HFF-Myc (cell line): ENCODE measurements at places on chromosomes 6 and 20.

DNA sequence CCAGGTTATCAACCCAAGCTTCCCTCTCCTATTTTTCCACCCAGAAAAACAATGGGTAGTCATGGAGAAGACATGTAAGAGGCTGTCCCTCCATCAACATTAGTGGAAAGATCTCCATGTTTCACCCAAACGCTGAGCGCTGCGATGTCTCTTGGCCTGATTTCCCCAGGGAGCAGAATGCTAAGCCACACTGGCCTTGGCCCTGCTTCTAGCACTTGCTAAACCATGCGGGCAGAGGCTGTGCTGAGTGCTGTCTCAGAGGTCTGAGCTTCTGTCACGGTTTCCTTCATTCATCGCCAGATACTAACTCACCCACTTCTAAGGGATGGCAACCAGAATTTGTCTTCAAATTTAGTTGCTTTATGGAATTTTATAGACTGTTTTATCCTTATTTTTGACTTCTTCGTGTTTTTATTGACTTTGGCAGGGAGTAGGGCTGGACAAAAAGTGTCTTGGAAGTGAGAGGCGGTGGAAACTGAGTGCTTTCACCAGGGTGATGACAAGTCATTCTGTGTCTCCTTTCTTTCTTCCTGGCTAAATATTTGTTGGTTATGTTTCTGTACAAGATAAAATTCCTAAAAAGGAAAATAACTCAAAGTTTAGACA lies 181.4 kb upstream of the UST start:
- no peak for DNase-seq

DNA sequence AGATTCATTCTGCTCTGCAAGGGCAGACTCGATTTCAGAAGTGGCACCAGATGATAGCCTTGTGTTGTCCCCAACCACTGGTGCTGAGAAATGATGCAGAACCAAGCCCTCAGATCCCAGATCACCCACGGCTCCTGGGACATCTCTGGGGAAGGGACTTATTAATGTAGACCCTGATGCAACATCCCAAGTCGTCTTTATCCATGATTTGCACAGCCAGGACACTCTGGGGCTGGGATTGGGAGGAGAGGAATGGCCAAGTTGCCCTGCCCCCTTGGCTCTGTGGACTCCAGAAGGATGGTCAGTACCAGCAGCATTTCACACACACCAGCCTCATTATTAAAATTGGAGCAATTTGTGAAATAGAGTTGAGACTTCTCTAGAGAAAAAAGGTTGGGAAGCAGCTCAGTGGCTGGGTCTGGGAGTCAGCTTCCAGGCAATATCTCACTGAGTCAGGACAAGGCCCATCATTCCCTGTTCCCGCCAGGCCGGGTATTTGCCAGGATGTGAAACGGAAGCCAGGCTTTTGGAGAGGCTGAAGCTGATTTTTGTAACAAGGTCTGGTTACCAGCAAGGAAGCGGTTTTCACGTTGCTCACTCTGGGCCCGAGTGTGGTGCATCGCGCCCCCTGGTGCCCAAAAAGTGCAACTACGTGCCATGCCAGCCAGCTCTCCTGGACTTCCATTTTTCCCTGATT lies 67.4 kb downstream of the ZBTB2 start:
- peak; percentile 81 for DNase-seq

- DNase-seq: no peak
Measured at GRCh38 chr6:150813993-150814359, 51.5 kb upstream of the MTHFD1L start.

DNA sequence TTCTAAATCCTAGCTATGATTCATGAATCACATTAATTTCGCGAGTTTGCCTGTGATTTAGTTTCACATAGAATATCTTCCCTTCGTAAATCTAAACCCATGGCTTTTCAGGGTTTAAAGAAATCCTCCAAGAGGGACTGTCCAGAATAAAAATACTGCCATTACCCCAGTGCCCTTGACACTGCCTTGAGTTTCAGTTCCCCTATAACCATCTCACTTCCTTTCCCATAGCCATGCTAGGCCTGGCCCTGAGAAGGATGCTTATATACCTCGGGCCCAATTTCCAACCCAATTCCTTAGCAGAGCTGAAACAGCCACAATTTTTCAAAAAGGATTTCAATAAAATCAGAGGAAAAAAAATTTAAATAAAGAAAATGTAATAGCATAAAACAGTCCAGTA lies 697.3 kb downstream of the FRK start:
- DNase-seq: no peak

DNA sequence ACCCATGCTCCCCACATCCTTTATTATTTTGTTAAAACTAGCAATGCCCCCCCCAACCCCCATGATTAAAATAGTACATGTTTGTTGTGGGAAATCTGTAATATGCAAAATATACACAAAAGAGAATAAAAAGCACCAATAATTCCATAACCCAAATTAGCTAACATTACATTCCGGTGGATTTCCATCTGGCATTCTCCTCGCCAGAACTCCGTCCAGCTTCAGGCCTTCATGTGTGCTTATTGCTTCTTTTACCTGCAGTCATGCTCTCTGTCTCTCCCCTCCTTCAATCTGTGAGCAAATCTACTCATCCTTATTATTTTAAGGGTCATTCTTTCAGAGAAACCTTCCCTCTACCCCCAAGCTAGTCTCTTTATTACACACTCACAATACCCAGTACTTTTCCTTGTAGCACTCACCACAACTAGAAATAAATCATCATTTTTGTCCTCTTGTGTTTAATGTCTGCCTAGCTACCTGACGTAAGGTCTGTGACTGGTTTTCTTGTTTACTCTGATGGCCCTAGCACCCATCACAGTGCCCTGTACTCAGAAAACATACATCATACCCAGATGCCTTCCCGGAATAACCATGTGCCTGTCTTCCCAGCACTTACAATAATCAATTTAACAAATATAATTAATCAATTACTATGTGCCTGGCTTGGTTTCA lies 25.6 kb upstream of the IER3 start:
- DNase-seq: no peak

DNA sequence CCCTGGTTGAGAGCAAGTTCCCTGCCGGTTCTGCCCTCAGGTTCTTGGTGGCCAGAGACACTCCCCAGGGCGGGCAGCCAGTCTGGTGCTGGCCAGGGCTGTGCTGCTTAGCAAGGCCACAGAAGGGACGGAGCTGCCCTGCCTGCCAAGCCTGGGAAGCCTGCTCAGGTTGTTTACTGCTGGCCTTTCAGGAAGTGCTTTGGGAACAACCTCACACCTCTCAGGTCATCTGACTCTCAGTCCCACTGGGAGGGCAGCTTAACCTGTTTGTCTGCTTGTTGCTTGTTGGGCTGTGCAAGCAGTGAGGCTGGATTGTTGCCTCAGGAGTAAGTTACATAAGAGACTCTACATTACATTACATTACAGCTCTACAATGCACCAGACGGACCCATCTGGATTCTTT lies 75.8 kb upstream of the AFDN start:
- no peak for DNase-seq

- no peak for DNase-seq
Measured at GRCh38 chr6:169851641-169852503, 100.5 kb downstream of the ERMARD start.

DNA sequence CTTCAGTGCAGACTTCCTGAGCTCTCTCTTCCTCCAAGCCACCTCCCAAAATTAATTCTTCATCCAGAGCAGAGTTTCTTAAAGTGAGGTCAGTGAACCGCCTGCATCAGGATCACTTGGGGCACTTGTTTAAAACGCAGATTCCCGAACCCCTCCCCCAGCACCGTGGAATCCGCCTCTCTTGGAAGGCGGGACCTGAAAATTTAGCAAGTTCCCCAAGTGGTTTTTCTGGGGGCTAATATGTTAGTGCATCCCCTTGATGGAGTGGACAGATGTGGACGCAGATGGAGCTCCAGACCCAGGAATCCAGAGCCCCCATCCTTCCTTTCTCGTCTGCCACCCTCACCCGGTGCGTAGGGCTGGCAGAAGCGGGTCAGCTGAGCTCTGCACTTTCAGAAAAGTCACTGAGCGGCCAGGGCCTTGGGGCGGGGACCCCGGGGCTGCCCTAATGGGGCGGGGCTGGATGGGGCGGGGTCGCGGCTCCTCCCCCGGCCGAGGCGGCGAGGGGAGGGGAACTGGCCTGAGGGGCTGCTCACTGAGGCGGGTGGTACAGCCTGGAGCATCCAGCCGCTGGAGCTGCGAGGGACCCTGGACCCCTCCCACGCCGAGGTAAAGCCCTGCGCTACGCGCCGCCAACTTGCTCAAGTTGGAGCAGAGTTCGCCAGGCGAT lies at the start of the genes DEFB124 and REM1:
TSS of gene DEFB124 (minus strand) at position 370 of the 670 bp plus-strand sequence. CDS start 2,114 bp downstream, outside the sequence.
TSS of gene REM1 (plus strand) at position 531 of the 670 bp plus-strand sequence. CDS start 1,158 bp downstream, outside the sequence.
- DNase-seq: no peak

- DNase-seq: no peak
Measured at GRCh38 chr6:155352811-155353210, 38.5 kb upstream of the TFB1M start.

GRCh38 chr20:15196547-15197255 lies 859.3 kb upstream of the FLRT3 start:
- no peak for DNase-seq

DNA sequence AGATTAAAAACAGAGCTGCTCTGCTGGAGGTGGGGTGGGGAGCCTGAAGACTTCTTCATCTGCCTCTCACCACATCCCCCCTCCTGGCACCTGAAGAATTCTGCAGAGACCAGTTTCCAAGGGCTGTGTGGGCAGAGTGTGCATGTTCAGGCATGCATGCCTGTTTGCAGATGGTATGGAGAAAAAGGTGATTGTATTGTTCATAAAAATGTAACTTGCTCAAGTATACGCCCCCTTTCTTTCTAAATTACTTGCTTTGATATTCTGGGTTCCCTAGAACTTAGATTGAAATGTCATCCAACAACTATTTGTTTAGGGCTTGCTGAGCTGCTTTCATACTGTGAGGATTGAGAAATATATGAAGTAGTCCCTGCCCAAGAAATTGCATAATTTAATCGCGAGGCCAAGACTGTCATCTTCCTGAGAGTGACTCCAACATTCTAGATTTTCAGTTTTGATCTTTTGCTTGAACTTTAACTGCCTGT lies 83.6 kb downstream of the LCA5 start:
- no peak for DNase-seq

- DNase-seq: no peak
Measured at GRCh38 chr20:63708301-63709148, 686 bp downstream of the ZGPAT start.

DNA sequence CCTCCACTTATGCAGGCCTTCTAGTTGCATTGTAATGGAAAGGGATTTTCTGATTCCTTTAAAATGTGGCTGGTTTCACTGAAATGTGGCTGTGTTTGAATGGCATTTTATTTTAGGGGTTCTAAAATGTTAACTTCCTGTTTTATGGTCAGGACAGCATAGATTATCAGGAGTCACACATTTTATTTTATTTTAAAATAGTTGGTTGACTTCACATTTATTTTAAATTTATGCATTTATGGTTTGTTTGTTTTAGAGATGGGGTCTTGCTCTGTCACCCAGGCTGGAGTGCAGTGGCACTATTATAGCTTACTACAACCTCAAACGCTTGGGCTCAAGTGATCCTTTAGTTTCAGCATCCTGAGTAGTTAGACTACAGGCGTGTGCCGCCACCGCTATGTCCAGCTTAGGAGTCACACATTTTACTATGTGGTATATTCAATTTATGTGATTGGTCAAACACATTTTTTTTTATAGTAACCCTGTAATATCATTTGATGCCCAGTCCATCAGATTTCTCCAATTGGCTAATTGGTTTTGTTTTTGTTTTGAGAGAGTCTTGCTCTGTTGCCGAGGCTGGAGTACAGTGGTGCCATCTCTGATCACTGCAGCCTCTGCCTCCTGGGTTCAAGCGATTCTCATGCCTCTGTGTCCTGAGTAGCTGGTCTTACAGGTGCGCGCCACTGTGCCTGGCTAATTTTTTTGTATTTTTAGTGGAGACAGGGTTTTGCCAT lies 2.3 kb downstream of the DTD1 start:
- DNase-seq: no peak

DNA sequence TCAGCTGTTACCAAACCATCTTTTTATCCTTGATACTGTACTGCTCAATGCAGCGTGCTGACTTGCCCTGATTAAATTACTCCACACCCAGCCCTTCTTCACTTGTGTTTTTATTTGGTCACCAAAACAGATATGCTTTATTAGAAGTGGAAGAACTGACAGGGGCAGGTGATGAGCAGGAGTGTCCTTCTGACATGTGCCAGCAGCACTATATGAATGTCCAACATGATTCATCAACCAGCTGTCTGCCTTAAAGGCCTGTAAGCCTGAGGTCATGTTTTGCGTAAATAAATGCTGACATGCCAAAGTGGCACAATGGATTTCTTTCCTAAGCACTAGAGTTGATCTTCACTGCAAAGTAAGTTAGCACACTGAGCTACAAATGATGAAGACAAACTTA lies 15.4 kb downstream of the POPDC3 start:
- no peak for DNase-seq

GRCh38 chr6:82741996-82742385 lies 323.6 kb downstream of the UBE3D start:
- DNase-seq: no peak

DNA sequence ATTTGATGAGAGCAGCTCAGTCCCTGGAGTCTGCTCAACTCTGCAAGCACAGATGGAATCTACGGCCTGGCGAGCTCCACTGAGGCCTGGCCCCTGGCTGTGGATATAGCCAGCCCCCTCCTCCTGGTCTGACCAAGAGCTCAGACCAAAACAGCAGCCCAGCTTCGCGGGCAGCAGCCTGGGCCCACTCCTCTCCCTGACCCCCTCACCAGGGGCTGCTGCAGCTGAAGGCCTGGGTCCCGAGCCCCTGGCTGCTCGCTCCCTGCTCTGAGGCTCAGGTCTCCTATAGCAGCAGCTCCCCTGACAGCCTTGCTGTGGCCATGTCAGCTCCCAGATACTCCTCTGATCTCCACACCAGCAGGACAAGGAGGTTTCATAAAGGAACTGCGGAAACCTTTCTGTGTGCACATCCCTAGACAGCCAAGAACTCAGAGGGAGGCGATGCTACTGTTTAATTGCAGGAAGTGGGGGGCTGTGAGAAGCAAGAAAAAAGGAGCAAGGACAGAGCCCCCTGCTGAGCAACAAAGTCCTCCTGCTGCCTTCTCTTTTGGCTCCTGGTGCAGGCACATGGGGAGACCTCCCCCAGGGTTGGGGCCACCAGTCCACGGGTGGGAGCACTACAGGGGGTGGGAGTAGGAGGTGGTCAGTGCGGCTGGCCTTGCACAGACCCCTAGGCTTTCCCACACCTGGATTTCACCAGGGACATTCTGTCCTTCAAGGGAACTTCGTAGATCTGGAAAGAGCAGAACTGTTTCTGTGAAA lies 38.7 kb upstream of the CST5 start:
- DNase-seq: no peak

- DNase-seq: no peak
Measured at GRCh38 chr6:19538096-19538495, 299.1 kb upstream of the ID4 start.

- DNase-seq: no peak
Measured at GRCh38 chr6:88480816-88481215, 314.7 kb upstream of the CNR1 start.

GRCh38 chr20:35792740-35793139 lies 20.9 kb downstream of the PHF20 start:
- no peak for DNase-seq

- no peak for DNase-seq
Measured at GRCh38 chr20:22834651-22835256, 200.4 kb upstream of the SSTR4 start.

- DNase-seq: no peak
Measured at GRCh38 chr20:605237-605636, 4.9 kb downstream of the TCF15 start.
